ENCODE measurements at places on chromosomes 5 and 9.

- no peak for DNase-seq
These were observed 79.5 kb upstream of the TRIO start for GRCh38 chr5:14063691-14064090.

GRCh38 chr5:98721231-98721928, 52.1 kb upstream of the RGMB start:
- DNase-seq, result no peak

DNA sequence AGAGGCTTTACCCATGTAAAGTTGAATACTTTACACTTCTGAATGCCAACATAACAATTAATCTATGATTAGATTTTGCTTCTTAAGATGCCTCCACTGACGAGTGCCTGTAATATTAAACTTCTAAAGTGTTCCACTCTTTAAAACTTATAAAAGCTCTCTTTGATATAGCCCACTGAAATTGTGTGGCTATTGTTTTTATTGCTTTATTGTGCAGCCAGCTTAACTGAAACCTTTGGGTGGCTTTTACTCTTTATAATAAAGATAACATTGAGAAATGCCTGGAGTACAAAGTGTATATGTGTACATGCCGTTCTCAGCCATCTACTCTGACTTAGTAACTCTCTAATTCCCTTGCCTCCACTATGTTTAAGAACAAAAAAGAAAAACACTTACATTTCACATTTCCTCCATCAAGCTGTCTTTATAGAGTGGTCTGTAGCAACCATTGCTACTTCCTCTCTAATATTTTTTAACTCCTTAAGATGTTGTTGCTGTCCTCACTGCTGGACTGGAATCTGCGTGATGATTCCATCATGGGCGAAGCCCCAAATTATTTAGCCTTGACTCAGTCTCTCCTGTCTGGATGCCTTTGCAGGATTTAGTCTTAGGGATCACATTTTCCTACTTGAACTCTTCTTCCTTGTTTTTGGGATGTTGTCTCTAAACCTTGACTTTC, 9.1 kb downstream of the PIK3R1 start:
- DNase-seq, result no peak

DNA sequence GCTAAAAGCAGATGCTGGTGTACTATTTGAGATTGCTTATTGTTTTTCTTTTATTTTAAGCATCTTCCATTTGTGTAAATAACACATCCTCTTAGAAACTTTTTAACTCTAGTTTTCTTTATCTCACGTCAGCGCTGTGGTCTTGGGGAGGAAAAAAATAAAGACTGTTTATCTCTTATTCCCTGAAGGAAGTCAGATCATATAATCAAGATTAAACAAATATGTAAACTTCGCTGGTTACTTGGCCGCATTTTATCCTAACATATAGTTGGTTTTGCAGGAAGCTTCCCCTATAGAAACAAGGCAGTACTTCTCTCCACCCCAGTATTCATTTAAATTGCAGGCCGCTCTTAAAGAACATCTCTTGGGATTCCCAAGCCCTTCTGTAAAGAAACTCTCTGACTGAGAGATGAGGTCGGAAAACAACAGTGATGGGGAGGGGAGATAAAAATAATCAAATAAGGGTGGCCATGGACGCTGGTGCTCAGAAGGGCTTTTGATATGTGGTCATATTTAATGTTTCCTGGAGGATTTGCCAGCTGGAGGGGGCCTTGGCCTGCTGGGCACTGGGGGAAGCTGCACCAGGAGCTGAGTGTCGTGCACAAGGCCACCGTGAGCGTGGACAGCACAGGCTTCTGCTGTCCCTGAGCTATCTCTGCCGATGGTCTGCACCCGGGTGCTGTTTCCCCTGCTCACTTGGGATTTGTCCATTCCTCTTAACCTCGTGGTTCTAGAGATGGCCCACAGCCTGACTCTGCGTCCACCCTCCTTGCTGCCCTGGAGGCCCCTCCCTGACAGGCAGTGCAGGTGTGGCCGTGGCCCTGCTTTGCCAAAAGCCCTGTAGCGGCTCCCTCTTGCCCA, 23.8 kb downstream of the NEURL1B start:
- no peak for DNase-seq

GRCh38 chr9:11194246-11194645, 581.4 kb upstream of the PTPRD start:
- DNase-seq, result no peak

- no peak for DNase-seq
These were observed 30.1 kb upstream of the CXCL14 start for GRCh38 chr5:135608761-135609443.

DNA sequence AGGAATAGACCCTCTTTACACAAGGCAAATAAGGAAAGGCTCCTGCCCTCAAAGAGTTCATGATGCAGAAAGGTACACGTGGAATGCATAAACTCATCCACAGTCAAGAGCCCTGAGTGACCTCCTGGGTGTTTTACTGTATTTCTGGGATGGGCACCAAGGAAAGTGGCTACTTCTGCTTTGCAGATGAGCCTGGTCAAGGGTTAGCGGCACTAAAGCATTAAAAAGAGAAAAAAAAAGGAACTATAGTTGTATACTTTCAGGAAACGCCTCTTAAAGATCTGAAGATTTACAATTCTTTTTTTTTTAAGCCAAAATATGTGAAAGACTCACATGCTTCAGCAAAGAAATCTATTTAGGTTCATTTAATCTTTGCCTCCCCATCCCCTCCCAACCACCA, 366.2 kb upstream of the PDE4D start:
- DNase-seq, result no peak

DNA sequence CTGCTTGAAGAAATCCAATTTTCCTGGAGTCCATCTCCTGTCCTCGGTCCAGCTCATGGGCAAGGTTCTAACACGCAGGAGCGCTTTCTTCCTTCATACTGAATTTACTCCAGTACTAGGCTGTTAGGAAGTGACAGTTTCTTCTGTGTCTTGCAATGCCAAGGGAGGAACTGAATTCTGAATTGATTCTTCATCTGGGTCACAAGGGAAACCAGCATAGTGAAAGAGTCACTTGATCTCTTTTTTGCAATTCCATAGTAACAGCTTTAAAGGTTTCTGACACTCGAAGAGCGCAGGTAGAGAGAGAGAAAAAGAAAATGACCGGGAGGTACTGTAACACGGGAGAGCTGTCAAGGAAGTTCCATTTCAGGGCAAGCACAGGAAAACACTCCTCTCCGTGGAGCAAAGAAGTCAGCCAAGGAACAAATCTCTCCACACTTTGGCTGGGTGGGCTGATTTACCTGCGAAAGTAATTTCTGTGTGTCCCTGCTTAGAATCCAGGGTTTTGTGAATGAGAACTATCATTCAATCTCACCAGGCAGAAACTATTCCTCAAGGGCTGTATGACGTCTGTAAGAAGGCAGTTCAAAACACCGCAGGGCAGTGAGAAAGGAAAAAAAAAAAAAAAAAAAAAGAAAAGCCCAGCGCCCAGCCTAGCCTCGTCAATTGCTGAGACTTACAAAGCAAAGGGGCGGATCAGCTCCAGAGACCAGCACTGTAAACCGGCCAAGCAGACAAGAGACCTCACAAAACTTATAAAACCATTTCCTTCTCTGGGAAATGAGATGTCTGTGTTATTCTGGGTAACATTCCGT, 617.8 kb downstream of the PDE4D start:
- DNase-seq, result no peak

GRCh38 chr5:68898951-68899471, 194.8 kb upstream of the SLC30A5 start:
- DNase-seq, result no peak
